ENCODE measurements at places on chromosomes 3 and 15. TPM values are rescaled to one million over a fixed set of nuclear protein-coding genes. Genes with fewer than 3 reads are reported as not detected.
A peak's percentile ranks its signal among the peaks of the same experiment; 100 is the strongest.

- H3K36me3 ChIP-seq = no peaks in the 10 kb centered on the region
- no peaks in the 10 kb centered on the region for H3K4me1 ChIP-seq
- no peak overlapping the region for H3K27ac ChIP-seq
Observed at GRCh38 chr3:36557021-36557707, 176.9 kb downstream of the STAC start.

- H3K27me3 ChIP-seq = no peaks in the 10 kb centered on the region
- no peak overlapping the region for H3K4me3 ChIP-seq
- DNase-seq = no peak
- no peaks in the 10 kb centered on the region for H3K4me1 ChIP-seq
Observed at GRCh38 chr3:126711121-126711760, 7.2 kb downstream of the CHCHD6 start.

DNA sequence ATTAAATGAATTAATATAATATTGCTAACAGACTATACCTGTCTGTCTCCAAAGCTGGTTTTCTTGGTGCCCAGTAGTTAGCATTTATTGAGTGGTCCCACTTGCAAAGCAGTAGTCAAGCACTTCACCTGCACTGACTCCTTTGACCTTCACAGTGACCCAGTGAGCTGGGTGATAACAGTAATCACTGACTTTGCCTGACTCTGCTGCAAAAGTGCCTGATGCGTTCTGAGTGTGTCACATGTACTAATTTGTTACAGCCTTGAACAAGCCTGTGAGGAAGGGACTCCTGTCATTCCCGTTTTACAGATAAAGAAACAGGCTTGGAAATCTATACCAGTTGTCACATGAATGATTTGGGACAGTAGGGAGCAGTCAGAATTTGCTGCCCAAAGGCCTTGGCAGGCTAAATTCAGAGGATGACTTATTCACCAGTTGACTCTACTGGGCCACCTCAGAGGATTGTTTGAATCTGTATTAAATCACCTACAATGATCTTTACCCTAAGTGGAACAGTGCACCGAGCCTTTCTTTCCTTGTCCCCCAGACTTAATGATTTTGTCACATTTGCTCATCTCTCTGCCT lies 116.6 kb upstream of the PLXNA1 start:
- no peaks in the 10 kb centered on the region for H3K4me1 ChIP-seq
- no peaks in the 10 kb centered on the region for H3K27me3 ChIP-seq
- no peaks in the 10 kb centered on the region for H3K36me3 ChIP-seq
- H3K27ac ChIP-seq = no peak overlapping the region
- DNase-seq = no peak
- H3K4me3 ChIP-seq = no peak overlapping the region

DNA sequence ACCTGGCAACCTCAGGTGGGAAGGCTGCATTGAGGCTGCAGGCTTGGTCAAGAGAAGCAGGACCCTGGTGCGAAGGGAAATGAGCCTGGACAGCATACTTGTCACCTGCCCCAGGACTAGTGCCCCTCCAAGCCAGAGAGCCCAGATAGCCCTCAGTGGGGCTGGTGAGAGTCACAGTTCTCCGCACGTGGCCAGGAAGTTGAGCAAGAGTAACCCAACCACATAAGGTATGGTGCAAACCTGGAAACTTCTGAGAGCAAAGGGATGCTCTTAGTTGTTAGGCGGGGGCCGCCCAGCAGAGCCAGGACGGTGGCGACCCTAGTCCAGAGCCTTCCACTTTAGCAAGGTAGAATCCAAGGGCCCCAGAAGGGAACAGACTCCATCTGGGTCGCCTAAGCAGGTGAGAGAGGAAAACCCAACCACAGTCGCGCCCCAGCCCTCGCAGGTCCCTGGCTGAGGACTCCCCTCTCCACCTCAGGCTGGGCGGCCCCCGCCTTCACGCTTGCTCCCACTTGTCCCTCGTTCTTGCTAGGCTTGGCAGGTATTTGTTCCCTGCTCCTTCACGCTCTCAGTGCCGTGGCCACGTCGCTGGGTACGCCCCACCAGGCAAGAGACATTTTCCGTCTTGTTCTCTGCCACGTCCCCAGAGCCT lies 1.1 kb upstream of the VPS18 start:
- no peak for DNase-seq
- peak overlapping the region; percentile 77 for H3K4me3 ChIP-seq
- H3K27me3 ChIP-seq = no peaks in the 10 kb centered on the region
- peaks cover 5% of the 10 kb centered on the region for H3K4me1 ChIP-seq
- no peaks in the 10 kb centered on the region for H3K36me3 ChIP-seq
- H3K27ac ChIP-seq = peak overlapping the region; percentile 96

Gene ROPN1B
- total RNA-seq = not detected
